ENCODE measurements at places on chromosomes 16 and 17.

- no peak for DNase-seq
Measured at GRCh38 chr16:51085271-51085670, 65.8 kb downstream of the SALL1 start.

DNA sequence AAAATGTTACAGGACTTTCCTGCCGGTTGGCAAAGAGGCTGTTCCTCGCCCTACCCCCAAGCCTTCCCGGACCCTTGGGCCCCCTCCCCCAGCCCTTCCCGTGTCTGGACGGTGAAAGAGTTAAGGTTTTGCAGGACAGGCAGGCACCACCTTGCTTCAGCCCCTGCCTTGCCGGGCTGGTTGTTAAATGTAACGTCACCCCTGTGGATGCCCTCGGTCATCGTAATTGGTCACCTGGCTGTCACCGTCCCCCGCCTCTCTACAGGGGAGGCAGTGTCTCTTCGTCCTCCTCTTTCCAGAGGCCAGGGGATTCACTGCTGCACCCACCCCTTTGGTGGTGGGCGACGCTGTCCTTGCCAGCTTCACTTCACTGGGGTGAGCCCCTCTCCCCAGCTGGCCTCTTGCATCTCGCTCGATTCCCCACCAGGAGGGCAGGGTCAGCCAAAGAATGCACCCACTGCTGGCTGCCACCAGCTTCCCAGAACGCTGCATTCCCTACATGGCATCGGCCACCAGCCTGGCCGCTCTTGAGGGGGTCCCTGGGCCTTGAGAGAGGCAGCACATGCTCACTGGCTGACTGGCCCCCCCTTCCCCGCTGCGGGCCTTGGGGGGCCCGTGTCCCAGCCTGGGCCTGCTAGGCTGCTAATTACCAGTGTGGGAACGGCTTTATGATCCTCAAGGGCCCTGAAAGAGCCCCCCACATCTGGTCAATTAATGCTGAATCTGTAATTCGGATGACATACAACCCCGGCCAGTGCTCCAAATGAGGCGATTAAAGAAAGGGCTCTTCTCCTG is 25.2 kb upstream of the GSE1 start:
- DNase-seq: no peak

GRCh38 chr17:48610282-48611211 is at the start of gene HOXB7:
Gene HOXB7, minus strand, starts transcription at chr17:48611017. Its CDS starts 99 bp downstream, at chr17:48610918.
- DNase-seq: no peak

DNA sequence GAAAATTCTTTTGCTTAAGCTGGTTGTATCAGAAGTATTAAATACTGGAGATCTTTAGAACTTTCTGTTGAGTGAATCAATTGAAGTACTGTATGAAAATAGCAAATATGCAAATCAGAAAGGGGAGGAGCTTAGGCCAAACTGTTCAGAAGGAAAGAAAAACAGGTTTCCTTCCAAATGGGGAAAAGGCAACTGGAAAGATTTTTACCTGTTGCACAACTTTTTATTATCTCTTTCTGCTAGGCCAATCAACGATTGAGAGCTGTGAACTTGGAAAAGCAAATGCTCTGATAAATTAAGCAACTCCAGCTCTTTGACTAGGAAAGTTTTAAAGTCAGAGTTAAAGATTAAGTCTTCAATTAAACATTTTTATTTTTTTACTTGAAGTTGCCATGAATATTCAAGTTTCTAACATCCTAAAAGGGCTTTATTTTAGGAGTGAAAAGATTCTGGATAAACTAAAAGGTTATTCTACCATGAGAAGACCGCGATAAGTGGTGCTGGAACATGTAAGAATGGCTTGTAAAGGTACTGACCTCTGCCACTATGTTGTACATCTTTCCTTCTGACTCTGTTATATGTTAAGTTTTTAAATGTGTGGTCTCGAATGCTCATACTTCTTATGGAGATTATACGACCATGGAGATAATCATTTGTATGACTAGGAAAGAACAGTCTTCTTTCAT is 16.5 kb downstream of the DCUN1D3 start:
- DNase-seq: no peak

GRCh38 chr16:86934581-86935375 is 356.4 kb downstream of the FOXL1 start:
- no peak for DNase-seq

DNA sequence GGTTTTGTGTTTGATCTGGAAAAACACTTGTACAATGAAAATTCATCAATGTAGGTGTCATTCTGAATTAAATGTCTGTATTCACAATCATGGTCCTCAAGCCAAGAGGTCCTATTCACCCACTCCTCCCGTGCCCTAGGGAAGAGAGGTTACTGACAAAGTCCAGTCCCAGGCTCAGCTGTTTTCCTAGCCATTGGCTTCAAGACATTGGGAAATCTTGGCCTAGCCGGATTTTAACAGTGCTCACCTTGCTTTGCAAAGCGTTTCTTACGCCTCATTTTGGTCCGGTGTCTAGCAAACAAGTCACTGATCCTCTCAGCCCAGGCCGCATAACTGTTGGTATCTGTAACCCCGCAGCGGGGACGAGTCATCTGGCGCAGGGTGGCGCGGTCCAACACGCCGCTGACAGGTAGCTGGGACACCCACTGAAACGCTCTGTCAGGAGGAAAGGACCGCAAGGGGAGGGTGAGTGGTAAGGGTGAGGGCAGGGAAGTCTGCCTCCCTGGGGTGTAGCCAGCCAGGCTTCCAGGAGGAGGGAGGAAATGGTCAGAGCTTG is 16.7 kb downstream of the MMP28 start:
- DNase-seq: no peak

GRCh38 chr17:3835410-3836229 is 10.4 kb downstream of the NCBP3 start:
- DNase-seq: no peak

DNA sequence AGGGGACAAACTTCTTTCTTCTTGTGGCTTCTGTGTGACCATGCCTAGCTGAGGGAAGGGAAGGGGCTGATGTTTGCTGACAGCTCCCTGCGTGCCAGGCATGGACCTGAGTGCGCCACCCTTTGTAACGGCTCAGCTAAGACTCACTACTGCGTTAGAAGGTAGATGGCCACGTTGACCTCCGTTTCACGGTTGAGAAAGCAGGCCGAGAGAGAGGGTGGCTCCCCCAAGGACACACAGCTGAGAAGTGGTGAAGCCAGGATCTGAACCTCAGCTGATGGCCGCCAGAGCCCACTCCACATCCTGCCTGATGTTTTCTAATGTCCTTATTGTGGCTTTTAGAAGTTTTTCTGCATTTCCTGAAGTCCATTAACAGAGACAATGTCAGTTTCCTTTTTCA is 45.1 kb downstream of the RGS9 start:
- no peak for DNase-seq

- DNase-seq: no peak
Measured at GRCh38 chr17:67534941-67535340, 157.9 kb downstream of the PITPNC1 start.

GRCh38 chr16:17270683-17271109 is 200.1 kb downstream of the XYLT1 start:
- DNase-seq: no peak

- no peak for DNase-seq
Measured at GRCh38 chr17:47875011-47875985, 20.7 kb upstream of the SP2 start.

GRCh38 chr17:81027038-81027437 is 7.9 kb upstream of the BAIAP2 start:
- no peak for DNase-seq

GRCh38 chr17:49753959-49754391 is 10.0 kb downstream of the FAM117A start:
- no peak for DNase-seq

DNA sequence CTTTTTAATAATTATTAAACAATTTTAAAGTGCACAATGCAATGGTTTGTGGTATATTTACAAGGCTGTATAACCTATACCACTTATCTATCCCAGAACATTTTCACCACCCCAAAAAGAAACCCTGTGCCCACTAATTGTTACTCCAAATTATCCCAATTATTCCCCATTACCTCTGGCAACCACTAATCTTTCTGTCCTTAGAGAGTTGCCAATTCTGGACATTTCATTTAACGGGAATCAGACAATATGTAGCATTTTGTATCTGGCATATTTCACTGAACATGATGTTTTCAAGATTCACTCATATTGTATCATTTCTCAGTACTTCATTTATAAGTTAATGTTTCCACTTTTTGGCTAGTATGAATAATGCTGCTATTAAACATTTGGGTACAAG is 103.1 kb upstream of the NACA2 start:
- no peak for DNase-seq

- DNase-seq: peak; percentile 53
Measured at GRCh38 chr16:14405611-14406537, 224.2 kb downstream of the PARN start.

DNA sequence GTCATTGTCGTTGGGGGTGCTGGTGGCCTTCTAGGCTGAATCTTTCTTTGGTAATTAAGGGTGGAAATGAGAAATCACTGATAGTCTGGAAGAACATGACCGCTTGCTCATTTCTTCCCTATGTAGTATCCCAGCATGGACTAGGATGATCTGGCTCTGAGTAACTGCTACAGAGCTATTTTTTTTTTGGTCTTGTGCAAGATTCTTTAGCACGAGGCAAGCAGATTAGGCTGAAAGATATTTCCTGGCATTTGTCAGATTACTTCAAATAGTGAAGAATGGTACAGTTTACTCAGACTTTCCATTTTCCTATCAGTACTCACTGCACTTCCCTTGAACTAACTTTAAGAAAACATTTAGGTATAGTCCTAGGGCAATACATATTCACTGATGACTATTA is 89.0 kb downstream of the SYCE1L start:
- no peak for DNase-seq

DNA sequence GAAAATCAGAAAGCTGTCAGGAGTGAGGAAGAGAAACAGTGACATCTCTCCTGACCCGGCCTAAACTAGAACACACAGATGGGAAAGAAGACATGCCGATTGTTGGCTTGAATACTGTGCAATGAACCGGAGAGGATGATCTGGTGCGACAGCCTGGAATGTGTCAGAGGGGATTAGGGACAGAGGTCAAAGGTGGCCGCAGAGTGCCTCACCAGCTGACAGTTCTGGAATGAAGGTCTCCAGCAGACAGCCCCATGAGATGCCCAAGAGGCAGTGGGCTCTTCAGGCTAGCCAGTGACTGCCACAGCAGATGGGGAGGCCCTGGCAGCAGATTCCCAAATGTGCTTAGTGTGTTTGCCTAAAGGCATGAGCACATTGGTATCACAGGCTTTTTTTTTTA is 623.2 kb downstream of the CDH8 start:
- DNase-seq: no peak
